ENCODE measurements at places on chromosomes 12 and 14.
A peak's percentile ranks its signal among the peaks of the same experiment; 100 is the strongest.

DNA sequence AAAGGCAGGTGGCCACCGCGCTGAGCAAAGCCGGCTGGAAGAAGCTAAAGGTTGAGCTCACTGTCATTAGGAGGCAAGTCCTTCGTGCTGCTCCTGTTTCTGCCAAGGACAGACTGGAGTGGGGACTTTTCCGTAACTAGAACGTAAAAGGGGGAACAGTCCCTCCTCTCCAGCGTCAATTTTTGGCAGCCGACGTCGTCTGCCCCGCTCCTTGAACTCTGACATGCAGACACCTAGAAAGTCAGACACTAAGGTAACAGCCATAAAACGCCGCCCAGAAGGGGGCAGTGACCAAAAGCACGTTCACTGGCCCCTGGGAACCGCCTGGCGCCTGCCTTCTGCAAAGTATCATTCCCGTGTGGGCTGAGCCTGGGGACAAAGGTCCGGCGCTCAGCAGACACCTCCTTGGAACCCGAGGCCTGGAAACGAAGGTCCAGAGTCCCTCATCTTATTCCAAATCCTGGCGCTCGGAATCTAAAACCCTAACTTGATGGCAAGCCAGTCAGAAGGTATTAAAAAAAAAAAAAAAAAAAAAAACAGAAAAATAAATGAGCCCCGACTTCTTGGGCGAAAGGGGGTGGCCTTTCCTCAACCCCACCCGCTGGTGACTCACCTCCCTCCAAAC lies 1.1 kb upstream of the LRP1 start:
- H3K36me3 ChIP-seq = no peaks in the 10 kb centered on the region
- peak overlapping the region; percentile 71 for H3K4me3 ChIP-seq
- peak overlapping the region; percentile 98 for H3K27ac ChIP-seq
- H3K4me1 ChIP-seq = peaks cover 29% of the 10 kb centered on the region

GRCh38 chr12:12872139-12872933 lies 19.0 kb upstream of the GPRC5A start:
- H3K4me1 ChIP-seq = no peaks in the 10 kb centered on the region
- no peak overlapping the region for H3K27ac ChIP-seq
- DNase-seq = no peak
- no peaks in the 10 kb centered on the region for H3K27me3 ChIP-seq
- H3K36me3 ChIP-seq = no peaks in the 10 kb centered on the region

- H3K4me1 ChIP-seq = no peaks in the 10 kb centered on the region
- no peaks in the 10 kb centered on the region for H3K36me3 ChIP-seq
- H3K27me3 ChIP-seq = no peaks in the 10 kb centered on the region
- DNase-seq = no peak
- H3K4me3 ChIP-seq = no peak overlapping the region
Measured at GRCh38 chr14:57179273-57179672, 89.4 kb downstream of the EXOC5 start.

DNA sequence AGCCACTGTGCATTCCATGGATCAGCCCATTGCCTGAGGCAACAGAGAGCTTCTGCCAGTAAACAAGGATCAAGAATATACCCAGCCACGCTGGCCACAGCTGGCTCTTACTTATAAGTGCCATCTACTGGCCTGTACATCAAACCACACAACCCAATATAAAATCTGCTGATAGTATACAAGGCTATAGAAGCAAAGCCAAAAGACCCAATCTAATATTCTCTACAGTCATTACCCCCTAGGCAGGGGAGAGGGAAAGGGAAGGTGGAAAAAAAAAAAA lies 4.4 kb upstream of the FAM186B start:
- no peak overlapping the region for H3K4me3 ChIP-seq
- no peak overlapping the region for H3K27ac ChIP-seq
- H3K27me3 ChIP-seq = no peaks in the 10 kb centered on the region
- no peaks in the 10 kb centered on the region for H3K4me1 ChIP-seq
- no peaks in the 10 kb centered on the region for H3K36me3 ChIP-seq

DNA sequence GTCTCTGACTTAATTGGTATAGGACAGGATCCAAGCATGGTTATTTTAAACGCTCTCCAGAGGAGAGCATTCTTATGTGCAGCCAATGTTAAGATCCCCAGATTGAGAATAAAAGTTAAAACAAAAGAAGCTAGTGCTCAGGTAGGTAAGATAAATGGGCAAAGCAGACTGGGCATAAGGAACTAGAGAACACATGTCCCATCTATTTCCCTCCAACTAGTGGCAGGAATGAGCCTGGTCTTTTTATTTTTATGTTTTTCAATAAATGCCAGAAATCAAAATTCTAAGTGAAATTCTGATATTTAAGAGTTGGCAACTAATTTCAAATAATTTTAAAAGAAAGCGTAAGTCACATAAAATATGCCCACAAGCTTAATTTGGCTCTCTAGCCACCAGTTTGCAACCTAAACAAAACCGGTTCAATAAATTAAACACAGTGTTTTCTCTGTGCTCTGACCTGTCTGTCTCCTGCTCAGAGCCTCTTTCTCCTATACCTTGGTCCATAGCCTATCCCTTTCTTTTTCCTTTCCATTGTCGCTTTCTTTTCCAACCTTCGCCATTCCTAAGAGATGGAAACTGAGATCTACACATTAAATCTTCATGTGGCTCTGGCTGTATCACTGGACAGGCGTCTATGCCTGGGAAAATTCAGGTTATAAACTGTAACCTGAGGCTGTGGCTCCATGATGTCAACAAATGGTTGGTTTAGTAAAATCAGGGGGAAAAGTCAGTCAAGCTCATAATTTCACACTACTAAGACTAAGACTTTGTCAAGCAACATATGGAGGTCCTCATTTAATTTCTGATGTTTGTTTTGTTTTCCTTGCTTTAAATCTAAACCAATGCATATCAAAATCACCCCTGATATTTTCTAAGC lies 5.5 kb downstream of the SLC38A1 start:
- DNase-seq = no peak
- H3K27ac ChIP-seq = peak overlapping the region; percentile 92
- H3K4me3 ChIP-seq = no peak overlapping the region
- H3K4me1 ChIP-seq = peaks cover 53% of the 10 kb centered on the region
- no peaks in the 10 kb centered on the region for H3K36me3 ChIP-seq

- H3K36me3 ChIP-seq = no peaks in the 10 kb centered on the region
- no peak for DNase-seq
- no peaks in the 10 kb centered on the region for H3K27me3 ChIP-seq
- no peak overlapping the region for H3K27ac ChIP-seq
Measured at GRCh38 chr14:86057018-86057667, 527.2 kb downstream of the FLRT2 start.

DNA sequence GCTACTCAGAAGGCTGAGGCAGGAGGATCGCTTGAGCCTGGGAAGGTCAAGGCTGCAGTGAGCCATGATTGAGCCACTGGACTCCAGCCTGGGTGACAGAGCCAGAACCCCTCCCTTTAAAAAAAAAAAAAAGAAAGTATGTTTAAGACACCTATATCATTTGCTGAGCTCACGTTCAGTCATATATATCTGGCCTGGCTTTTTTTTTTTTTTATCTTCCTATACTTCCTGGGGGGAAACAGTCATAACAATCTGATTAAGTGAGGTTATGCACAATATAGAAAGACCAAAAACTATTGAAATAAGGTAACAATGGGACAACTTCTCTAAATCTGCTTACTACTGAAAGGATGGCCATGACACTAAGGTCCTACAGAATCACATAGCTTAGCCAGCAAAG lies 9.4 kb upstream of the ARID2 start:
- H3K27me3 ChIP-seq = no peaks in the 10 kb centered on the region
- DNase-seq = no peak
- H3K4me1 ChIP-seq = peaks cover 57% of the 10 kb centered on the region
- no peak overlapping the region for H3K27ac ChIP-seq

DNA sequence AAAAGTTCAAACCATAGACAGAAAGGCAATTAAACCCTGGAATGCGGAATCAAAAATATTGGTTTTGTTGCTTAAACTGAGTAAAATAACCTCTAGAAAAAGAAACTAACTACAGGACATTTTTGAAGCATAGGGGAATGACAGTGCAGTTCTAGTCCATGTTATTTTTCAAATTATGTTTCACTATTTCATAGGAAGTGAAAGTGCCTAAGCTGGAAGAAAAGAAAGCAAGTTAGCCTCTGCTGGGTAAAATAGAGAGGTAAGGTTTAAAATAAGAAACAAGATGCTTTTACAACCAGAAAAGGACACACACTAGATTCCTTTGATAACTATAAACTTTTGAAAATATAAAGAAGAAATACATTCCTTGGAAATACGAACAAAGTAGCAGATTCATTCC lies 1.1 kb downstream of the CLECL1 start:
- no peaks in the 10 kb centered on the region for H3K27me3 ChIP-seq
- H3K4me3 ChIP-seq = no peak overlapping the region
- H3K36me3 ChIP-seq = no peaks in the 10 kb centered on the region
- DNase-seq = no peak
- no peak overlapping the region for H3K27ac ChIP-seq

GRCh38 chr14:79193689-79194477 lies 1017.4 kb downstream of the DIO2 start:
- no peak for DNase-seq
- H3K4me1 ChIP-seq = no peaks in the 10 kb centered on the region
- no peak overlapping the region for H3K4me3 ChIP-seq
- no peaks in the 10 kb centered on the region for H3K36me3 ChIP-seq
- H3K27me3 ChIP-seq = no peaks in the 10 kb centered on the region

DNA sequence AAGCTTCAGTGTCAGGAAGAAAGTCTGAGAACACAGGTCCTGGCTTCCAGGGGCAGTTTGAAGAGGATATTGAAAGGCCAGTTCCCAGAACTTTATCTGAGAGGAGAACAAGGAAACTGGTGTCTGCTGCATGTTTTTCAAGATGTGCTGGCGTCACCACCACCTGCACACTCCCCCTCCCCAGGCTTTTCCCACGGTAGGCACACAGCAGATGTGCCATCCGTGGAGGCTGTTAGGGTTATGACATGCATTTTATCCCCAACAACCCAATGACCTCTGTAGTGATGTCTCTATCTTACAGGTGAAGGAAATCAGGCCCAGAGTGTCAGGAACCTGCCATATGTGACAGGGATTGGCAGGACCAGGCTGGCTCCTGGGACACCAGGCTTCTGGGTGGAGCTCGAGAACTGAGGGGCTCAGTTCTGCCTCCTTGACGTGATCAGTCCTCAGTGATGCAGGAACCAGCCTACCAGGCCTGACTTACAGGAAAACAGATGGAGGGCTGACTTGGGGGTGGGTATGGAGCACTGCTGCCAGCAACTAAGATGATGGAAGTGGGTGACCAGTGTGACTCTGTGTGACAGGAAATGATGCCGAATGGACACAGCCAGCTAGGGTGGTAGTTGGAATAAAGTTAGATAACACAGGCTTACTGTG lies 16.8 kb downstream of the SLC25A47 start:
- no peaks in the 10 kb centered on the region for H3K27me3 ChIP-seq
- no peaks in the 10 kb centered on the region for H3K36me3 ChIP-seq
- no peak overlapping the region for H3K4me3 ChIP-seq
- H3K27ac ChIP-seq = no peak overlapping the region
- DNase-seq = no peak
